ENCODE measurements at places on chromosomes 5 and 9.

- ATAC-seq, result peak; percentile 77
Measured at GRCh38 chr9:121369595-121370265, at the start of gene STOM. Gene STOM (minus strand): TSS chr9:121370250. CDS start chr9:121370187, 63 bp downstream.

DNA sequence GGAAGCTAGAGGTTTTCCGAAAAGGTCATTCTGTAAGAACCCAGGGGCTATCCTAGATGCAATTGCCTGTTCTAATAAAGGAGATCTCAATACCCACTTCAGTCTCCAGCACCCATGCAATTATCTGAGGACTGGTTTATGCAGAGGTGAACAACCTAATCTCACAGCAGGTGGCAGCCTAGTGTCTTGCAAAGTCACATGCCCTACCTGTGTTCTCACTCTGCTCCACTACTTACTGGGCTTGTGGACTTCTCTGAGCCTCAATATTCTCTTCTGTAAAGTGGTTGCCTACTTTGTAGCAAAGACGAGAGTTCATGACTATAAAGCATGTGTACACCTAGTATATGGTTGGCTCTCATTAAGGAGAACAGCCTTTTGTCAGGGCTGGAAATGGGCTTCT is 21.0 kb upstream of the ALDH1B1 start:
- ATAC-seq, result peak; percentile 66

DNA sequence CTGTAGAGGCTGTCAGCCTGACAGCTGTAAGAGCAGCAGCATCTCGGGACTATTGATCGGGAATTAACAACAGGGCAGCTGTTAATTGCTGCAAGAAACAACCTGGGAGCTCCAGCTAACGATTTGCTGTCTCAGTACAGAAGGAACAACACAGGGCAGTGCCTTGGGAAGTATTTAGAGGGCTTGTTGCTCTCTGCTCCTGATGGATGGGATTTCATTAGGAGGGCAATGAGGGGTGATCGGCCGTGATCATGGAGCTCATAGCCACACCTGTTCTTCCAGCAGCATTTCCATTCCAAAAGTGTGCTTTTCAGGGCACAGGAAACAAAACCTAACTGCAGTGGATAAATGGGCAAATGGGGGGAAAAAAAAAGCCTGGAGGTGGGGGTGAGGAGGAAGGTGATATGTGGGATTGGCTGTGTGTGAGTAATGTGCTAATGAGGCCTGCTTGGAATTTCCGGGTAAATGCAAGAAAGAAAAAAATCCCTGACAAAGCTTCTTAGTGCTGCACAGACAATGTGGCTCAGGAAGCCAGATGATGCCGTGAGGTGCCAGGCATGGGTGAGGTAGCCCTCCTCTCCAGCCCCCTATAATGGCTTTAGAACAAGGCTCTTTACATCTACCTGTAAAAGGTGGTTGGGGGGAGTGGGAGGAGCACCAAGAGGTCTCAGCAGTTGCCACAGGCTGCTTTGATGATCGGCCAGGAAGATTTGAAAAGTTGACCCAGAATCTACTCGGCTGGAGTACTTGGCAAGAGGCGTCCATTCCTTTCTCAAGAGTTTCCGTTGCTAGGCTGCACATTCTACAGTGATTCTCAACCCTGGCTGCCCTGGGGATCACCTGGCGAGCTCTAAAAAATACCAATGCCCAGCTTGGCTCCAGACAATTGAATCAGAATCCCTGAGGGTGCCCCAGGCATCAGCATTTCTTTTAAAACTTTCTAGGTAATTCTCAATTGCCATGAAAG is 139.5 kb upstream of the KLF9 start:
- ATAC-seq, result peak; percentile 98

DNA sequence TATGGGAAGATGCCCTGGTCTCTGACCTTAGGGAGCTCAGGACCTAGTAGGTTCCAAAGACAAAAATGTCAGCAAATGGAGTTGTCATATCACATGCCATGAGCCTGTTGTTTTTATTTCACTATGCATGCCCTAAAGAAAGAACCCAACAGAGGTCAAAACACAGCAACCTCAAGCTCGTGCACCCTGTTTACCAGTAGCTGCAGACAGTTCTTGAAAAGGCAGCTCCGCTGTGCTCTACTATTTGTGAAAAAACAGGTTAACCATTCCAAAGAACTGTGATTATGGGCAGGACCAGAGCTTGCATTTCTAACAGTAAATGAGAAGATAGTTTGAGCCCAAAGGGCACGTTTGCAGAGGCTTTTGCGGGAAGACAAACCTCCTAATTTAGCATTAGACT is 22.8 kb downstream of the ITK start:
- no peak for ATAC-seq

GRCh38 chr9:94270009-94270408 is 10.9 kb downstream of the ZNF169 start:
- no peak for ATAC-seq

GRCh38 chr9:105257809-105258208 is 13.4 kb downstream of the SLC44A1 start:
- ATAC-seq, result no peak

DNA sequence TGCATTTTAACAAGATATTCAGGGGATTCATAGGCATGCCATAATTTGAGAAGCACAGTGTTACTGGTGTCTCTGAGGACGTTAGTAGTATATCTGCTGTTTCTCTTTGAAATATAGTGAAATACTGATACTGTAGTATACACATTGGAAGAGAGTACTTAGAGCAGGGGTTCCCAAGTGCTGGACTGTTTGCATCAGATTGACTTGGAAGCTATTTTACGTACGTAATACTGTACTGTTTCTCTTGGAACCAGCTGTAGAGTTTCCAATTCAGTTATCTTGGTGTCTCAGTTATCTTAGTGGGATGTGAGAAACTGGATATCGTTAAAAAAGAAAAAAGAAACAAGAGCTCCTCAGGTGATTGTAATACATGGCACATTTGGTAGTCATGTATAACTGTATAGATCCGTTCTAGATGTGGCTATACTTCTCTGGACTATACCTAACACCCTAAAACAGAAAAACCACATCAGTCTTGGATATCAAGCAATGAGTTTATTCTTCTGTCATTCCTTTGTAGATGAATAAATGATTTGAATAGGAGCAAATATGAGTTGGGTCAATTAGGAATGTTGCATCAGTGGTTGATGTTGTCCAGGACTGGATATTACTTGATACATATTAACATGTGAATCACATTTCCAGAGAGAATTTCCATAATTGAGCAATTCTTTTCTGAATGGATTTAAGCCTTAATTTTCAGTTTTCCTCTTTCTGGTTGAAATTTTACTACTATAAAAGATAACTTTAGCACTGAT is 33.4 kb downstream of the PRRC1 start:
- ATAC-seq, result no peak

GRCh38 chr5:141849415-141850243 is 28.6 kb downstream of the PCDH1 start:
- ATAC-seq, result peak; percentile 79

GRCh38 chr5:80382488-80382887 is 25.4 kb upstream of the ZFYVE16 start:
- ATAC-seq, result no peak

- ATAC-seq, result no peak
Measured at GRCh38 chr5:123790226-123790625, 278.2 kb downstream of the CSNK1G3 start.

GRCh38 chr5:32265902-32266301 is 46.8 kb downstream of the MTMR12 start:
- ATAC-seq, result no peak

DNA sequence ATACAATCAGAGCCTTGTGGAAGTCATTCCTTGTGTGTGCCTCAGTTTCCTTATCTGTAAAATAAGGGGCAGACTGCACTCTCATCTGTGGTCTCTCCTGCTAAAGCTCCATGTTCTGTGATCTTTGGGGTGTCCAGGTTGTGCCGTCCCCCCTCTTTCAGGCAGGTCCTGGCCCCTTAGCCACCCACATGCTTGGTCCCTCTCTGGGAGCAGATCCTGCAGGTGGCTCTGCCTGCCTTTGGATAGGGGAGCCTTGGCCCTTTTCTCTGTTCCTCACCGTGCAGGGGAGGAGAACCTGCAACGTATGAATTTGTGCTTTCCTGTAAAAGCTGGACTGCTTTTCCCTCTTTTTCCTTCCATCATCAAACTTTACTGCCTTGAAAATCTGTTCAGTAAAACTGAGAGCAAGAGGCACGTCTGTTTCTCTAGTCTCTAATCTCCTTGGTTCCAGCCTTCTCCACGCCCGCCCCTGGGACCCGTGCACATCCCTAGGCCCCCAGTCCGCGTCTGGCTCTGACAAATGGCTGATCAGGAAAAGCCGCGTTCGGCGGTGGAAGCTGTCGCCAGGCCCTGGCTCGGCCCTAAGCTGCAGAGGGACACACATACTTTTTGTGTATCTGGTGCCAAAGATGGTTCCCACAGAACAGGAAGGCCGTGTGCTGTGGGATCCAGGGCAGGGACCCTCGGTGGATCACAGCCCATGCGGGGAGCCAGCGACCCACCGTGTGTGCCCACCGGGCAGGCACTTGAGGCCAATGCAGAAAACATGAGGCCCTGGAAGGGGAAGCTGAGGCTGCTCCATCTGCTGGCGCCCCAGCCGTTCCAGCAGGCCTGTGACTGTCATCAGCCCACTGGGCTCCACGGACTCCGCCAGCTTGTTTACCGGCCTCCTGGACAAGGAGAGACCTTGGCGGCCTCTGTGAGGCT is 43.4 kb upstream of the COL5A1 start:
- ATAC-seq, result peak; percentile 18

- no peak for ATAC-seq
Measured at GRCh38 chr5:170104710-170105109, 987 bp upstream of the FOXI1 start.

- no peak for ATAC-seq
Measured at GRCh38 chr5:157506066-157506590, 46.1 kb downstream of the NIPAL4 start.

- ATAC-seq, result no peak
Measured at GRCh38 chr9:126114850-126115460, 211.7 kb upstream of the MVB12B start.

GRCh38 chr9:131651160-131651559 is 88.7 kb downstream of the RAPGEF1 start:
- ATAC-seq, result no peak

- no peak for ATAC-seq
Measured at GRCh38 chr9:133475292-133476012, 3.4 kb downstream of the SLC2A6 start.

DNA sequence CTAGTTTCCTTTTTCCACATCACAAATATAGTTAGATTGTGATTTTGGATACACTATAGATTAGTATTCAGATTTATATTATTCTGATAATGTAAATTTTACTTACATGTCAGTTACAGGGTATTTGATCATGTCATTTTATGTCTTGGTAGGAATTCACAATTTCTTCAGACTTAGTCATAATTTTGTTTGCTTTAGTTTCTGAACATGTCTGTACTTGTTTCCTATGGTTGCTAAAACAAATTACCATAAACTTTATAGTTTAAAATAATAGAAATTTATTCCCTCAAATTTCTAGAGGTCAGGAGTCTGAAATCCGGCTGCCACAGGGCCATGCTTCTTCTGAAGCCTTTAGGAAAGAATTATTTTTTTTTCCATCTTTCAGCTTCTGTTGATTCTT is 1817.2 kb upstream of the CDH9 start:
- no peak for ATAC-seq

- no peak for ATAC-seq
Measured at GRCh38 chr9:34518896-34519295, 3.9 kb downstream of the ENHO start.
